ENCODE measurements at places on chromosomes 12 and 14.

DNA sequence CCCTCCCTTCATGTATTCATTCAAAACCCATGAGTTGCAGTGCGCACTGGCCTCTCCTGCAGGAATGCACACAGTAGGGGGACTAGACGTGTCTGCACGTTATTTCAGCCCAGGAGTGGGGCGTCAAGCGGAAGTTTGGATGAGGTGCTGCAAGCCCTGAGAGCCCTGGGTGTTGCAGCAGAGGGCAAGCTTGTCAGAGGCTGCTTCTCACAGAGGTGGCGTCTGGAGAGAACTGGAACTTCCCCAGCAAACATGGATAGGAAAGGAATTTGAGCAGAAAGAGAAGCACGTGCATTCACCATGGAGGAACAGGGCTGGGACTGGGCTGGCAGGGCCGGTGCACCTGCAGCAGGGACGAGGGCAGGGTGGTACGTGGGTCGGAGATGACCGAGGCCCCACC, 64.9 kb downstream of the TECPR2 start:
- no peak for DNase-seq

GRCh38 chr14:92866901-92867865, 55.8 kb upstream of the CHGA start:
- no peak for DNase-seq

GRCh38 chr12:49206389-49206788, 17.5 kb upstream of the TUBA1A start:
- DNase-seq = no peak

GRCh38 chr14:39319381-39319780, 85.7 kb downstream of the MIA2 start:
- DNase-seq = no peak

GRCh38 chr14:86505808-86506207, 975.9 kb downstream of the FLRT2 start:
- DNase-seq = no peak
